GM20000 (cell line): ENCODE measurements at places on chromosomes 13 and 19.

GRCh38 chr19:13726323-13726722 lies 38.0 kb upstream of the MRI1 start:
- DNase-seq, result no peak

- no peak for DNase-seq
These were observed 67.6 kb downstream of the UBL3 start for GRCh38 chr13:29782798-29783197.

DNA sequence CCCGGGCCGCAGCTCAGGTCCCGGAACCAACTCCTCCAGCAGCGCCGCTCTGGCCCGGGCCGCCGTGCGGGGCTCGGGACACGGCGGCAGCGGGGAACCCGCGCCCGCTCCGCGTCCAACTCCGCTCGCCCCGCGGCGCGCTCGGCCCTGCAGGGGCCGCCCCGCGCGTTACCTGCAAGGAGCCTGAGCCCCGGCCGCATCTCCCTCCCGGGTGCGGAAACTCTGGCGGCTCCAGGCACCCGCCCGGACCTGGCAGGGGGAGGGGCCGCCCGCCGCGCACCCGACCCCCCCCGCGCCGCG lies at the start of gene TMTC4:
TMTC4 (minus strand) TSS at position 224 of the 300 bp plus-strand sequence. CDS start 4,433 bp downstream, outside the sequence.
- DNase-seq, result no peak

GRCh38 chr19:17909003-17909732 lies 23.6 kb upstream of the CCDC124 start:
- DNase-seq, result no peak

GRCh38 chr13:23771552-23771951 lies 117.6 kb downstream of the MIPEP start:
- DNase-seq, result peak; percentile 43

DNA sequence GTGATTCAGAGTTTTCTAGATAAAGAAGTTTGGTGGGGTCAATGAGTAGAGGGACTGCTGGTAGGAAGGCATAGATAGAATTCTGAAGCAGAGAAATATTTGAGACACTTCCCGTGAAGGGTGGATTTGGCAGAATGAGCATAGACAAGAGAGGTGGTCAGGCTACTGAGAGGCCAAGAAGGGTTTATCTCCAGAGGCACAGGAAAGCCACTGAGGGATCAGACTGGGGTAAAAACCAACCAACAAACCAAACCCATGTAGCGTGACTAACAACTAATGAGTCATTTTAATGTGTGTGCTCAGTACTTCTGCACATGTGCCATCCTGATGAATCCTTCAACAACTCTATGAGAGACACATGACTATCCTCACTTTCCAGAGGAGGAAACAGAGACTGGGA lies 60.0 kb upstream of the SERP2 start:
- no peak for DNase-seq

- DNase-seq, result no peak
These were observed 69.0 kb upstream of the C1QTNF9B start for GRCh38 chr13:23966221-23966690.

- no peak for DNase-seq
These were observed 289.2 kb downstream of the EFNB2 start for GRCh38 chr13:106246242-106246641.

DNA sequence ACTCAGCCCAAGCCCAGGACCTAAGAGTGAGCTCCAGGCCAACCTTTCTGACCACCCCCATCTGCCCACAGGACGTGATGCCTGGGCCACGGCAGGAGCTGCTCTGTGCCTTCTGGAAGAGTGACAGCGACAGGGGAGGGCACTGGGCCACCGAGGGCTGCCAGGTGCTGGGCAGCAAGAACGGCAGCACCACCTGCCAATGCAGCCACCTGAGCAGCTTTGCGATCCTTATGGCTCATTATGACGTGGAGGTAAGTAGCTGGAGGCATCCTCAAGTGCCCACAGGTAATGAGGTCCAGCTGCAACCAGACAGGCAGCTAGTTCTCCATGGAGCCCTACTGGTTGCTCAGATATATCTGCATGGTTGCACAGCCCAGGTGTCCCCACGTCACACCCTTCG lies 14.8 kb downstream of the DDX39A start:
- DNase-seq, result no peak

- DNase-seq, result no peak
These were observed 70.9 kb upstream of the WASF3 start for GRCh38 chr13:26486550-26486949.

DNA sequence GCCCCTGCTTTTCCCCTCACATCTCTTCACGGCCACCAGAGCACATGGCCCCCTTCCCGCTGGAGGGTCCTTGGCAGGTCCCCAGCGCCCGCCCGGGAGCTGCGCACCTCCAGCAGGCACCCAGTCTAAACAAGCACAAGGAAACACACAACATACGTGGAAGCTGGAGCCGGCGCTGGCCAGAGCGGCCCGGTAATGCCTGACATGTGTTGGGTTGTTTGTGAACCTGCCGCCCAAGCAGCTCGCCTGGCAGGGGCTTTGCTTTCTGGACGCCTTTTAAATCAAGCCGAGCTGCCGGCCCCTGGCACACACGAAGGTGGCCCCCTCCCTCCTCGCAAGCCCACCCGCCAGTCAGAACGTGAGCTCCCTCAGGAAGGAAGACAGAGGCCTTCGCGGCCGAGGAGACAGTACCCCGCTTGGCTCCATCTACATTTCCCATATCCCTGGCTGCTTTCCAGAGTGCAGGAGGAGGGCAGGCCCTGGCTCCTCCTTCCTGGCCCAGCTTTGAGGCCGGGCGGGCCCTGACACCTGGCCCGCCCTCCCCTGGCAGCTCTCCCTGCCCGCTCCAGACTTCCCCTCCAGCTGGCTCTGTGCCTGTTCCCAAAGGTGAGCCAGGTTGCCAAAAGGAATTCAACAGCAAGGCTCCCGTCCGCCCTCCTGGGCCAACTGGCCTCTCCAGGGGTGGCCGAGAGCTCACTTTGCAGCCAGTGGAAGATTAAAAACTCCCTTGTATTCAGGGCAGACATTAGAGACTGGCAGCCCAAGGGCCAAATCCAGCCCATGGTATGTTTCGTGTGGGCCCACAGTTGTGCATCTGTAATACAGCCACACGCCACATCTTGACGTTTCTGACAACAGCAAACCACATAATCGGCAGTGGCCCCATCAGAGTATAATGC lies 28.7 kb downstream of the COMP start:
- DNase-seq, result no peak

GRCh38 chr19:10191347-10191746 lies 3.4 kb downstream of the DNMT1 start:
- no peak for DNase-seq

DNA sequence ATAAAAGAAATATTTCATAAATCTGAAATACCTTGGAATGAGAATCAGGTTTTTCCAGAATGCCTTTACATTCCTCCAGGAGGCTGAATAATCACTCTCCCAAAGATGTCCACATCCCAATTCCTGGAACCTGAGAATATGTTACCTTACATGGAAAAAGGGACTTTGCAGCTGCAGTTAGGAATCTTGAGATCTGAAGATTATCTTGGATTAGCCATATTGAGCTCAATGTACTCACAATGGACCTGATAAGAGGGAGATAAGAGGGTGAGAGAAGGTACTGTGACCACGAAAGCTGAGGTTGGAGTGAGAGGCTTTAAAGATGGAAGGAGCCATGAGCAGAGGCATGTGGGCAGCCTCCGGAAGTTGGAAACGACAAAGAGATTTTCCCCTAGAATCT lies 36.8 kb upstream of the MBNL2 start:
- DNase-seq, result no peak

- no peak for DNase-seq
These were observed 87.9 kb upstream of the POSTN start for GRCh38 chr13:37686501-37686900.

DNA sequence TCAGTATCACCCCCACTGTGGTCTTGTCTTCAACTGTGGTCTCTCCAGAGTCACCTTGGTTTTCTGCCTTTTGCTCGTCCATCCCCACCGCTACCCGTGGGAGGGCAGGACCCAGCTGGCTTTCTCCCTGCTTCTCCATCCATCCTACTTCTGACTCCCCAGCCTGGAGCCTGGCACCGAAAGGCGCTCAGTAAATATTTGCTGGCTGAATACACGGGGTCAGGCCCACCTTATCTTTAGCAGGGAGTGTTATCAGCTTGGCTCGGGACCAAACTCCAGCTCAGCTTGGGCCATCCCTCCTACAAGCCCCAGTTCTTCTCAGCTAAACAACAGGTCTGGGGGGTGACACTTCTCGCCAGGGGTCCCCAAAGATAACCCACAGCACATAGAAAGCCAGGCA lies 62.0 kb upstream of the KLF2 start:
- no peak for DNase-seq

DNA sequence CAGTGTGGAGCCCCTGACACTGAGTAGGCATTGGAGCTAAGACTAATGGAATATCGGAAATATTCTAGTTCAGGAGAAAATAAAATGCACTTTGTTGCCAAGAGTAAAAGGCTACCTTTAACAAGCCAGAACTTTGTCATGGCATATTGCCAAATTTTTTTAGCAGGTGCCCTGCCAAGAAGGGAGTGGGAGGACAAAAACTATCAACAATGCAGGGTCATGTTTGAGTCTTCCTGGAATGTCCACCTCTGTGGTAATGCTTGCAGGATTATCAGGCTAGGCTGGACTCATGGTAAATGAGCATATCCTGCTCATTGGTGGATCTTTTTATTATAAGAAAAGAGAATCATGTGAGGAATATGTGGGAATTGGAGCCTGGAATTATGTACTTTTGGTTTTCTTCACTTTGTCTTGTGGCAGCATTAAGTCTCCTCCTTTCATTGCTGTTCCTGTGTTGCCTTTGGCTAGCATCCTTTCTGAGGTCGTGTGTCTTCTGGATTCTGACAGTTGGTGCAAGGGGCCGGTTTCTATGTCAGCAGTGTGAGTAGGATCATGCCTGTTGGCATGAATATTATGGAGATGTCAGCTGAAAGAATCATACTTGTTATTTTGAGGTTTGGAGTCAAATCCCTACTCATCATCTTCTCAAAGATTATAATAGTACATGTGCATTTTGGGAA lies 122.9 kb upstream of the SPRY2 start:
- DNase-seq, result no peak

DNA sequence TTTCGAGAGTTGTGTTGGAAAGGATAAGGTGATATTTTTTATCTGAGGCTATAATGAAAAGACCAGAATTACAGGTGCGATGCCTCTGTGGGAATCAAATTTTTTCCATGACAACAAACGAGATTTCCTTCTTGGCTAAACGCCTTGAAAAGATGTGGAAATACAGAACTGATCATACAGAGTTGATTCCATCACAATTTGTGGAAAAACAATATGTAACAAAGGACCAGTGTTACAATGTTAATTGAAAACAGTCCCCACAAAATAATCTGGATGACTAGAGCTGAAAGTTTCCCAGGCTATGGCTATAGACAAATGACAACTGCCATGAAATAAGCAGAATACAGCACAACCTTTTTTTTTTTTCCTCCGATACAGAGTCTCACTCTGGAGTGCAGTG lies 628.9 kb downstream of the DIAPH3 start:
- no peak for DNase-seq
